C1 segment of cervical spinal cord (tissue), 14 donors: ENCODE measurements at places on chromosomes 7 and 10.

- DNase-seq = no peak
These were observed 101.5 kb downstream of the CHCHD3 start for GRCh38 chr7:132980402-132980801.

DNA sequence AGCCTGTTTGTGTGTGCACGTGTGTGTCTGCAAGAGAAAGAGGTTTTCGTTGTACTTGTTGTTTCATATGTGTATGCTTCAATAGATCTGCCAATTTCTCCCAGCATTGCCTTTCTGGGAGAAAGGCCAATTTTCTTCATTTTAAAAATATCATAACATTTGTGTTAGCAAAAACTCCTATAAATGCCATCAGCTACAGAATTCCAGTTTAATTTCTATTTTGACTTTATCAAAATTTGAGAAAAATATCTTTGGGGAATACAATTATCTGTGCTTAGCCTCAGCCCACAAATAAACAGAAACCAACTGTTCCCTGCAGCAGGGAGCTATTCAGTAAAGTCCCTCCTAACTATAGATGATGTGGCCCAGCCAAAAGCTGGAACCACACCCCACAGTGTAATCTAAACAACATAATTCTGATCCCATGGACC, 68.3 kb upstream of the MGMT start:
- no peak for DNase-seq

DNA sequence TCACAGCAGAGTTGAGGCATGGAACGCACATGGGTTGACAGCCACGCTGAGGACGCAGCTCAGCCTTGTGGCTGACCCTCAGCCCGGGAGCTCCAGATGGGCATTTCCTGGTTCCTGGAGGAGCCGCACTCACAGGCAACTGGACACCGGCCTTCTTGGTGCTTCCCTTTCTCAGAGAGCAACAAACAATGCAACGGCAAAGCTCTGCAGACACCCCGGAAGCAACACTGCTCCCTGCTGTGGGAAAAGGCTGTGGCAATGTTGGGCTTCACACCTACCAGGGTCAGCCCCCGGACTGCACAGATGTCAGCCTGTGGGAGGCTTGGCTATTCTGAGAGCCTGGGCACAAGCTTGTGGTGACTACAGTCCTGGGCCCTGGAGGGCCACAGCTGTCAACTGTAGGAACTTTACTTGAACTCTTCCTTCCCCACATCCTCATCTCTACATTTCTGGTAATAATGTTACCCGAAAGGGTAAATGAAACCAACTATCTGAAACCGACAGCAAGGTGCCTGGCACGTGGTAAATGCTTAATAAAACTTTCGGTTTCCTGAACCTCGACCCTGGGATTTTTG, 597.5 kb upstream of the MKI67 start:
- DNase-seq = no peak

- DNase-seq = no peak
These were observed 128.9 kb upstream of the VWC2 start for GRCh38 chr7:49644396-49645166.

DNA sequence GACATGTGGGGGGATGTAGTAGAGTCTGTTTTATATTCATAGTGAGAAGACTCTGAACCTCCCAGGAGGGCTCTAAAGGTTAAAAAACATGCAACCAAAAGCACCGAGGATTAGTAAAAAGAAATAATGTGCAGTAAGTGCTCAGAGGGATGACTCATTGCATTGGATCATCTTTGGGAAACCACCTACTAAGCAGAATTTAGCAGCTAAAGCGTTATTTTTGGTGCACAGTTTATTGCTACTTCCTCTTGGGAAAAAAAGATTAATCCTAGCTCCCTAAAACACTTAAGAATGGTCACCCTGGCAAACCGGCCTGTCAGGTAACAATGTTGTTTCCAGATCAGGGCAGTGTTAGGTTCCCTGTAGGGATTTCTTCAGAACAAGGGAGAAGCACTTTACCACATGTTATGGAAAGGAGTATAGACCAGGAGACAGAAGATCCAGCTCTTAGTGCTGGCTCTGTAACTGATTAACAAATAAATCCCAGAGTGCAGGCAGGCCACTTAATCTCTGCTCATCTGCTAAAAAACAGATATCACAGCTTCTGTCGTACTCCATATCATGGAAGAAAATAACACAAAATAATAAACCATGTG, 44.8 kb upstream of the FAM133B start:
- DNase-seq = no peak

GRCh38 chr7:52150952-52151351, 834.3 kb upstream of the COBL start:
- no peak for DNase-seq

GRCh38 chr10:14184841-14185315, 145.8 kb downstream of the FRMD4A start:
- DNase-seq = no peak

- no peak for DNase-seq
These were observed 53.7 kb upstream of the KDM7A start for GRCh38 chr7:140230516-140230860.

GRCh38 chr7:41880107-41880506, 177.2 kb upstream of the INHBA start:
- no peak for DNase-seq

DNA sequence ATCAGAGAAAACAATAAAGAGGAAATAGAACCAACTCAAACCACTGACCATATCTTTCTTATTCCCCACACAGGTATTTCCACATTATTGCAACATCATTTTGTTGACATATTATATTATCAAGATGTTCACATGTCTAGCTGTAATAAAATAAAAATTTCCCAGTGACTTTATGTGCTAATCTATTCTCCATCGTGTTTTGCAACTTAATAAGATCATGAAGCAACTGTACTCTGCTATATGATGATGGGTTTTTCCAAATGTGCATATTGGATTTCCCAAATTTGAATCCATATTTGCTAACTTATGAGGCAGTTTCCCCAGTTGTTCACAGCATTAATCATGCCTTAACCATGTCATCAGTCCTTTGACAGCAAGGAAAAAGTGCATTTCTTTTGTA, 127.8 kb downstream of the ITGB8 start:
- no peak for DNase-seq

DNA sequence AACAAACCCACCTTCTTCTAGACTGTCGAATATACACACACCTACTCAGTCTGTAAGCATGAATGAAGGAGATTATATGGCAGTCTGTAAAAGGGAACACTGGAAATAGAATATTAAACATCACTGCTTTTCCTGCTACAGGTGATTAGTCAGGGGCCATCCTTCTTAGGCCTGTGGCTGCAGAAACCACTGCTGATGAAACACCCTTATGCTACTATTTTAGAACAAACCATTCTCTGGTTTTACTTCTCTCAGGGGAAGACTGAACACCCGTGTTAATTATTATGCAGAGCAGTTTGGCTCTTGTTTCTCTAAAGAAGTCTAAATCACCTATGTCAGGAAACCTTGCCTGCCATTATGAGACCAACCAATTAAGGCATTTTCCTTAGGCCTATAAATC, 351.1 kb upstream of the KLF6 start:
- no peak for DNase-seq

DNA sequence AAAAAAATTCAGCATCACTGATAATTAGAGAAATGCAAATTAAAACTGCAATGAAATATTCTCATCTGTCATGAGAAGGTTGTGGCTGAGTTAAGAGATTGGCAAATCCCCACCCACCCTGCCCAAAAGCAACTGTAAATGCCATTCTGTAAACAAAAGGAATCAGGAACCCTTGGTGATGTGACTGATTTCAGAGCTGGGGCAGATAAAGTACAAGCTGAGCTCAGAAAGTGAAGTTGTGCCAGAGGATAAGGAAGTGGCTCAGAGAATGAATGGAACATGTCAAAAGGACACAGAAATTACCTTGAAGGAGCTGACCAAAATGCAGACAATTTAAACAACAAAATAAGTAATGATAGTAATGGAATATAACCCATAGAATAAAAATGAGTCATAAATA, 32.7 kb upstream of the ARMS2 start:
- DNase-seq = no peak

- DNase-seq = no peak
These were observed 25.6 kb upstream of the SOSTDC1 start for GRCh38 chr7:16491148-16491547.

DNA sequence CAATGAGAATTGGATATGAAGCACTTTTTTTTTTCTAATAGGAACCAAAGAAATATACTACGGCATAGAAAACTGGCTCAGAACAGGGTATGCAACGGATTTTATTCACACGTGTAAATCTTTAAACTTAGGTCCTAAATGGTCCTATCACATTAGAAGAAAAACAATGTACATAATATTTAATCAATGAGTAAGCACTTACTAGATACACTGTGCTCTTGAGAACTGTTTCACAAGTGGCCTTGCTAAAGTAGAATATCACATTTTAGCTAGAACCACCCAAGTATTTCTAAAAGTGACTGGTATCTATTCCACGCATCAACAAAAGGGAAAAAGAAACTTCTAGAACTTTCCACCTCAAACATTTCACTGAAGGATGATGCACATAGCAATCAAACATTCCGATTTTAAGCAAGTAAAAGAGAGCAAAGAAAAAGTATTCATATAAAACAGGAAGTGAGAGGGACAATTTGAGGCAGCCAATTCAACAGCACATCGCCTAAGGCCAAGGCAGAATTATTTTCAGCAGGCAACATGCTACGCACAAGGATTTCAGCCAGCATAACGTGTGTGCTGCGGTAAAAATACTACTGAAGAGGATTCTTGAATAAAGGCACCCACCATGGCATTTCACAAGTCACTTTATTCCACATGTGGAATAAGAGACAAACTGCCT, 55.8 kb downstream of the PARD3 start:
- DNase-seq = no peak

GRCh38 chr7:54326592-54327167, 215.5 kb upstream of the VSTM2A start:
- DNase-seq = no peak

- DNase-seq = no peak
These were observed 56.6 kb downstream of the MPLKIP start for GRCh38 chr7:40077849-40078248.

DNA sequence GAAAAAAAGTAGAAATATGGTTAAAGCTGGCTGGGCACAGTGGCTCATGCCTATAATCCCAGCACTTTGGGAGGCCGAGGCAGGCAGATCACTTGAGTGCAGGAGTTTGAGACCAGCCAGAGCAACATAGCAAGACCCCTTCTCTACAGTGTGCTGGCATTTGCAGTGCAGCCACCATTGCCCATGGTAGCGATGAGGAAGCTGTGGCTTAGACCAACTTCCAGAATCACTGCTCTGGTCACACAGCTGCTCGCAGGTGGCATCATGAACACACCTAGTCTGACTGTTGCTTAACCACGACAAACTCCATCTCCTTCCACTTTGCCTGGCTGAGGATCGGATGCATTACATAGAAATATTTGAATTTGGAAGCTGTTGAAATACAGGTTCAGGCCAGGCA, 137.1 kb downstream of the CUX1 start:
- DNase-seq = no peak

- no peak for DNase-seq
These were observed 9.1 kb downstream of the ZMIZ2 start for GRCh38 chr7:44757739-44758138.

GRCh38 chr7:1989049-1989860, 243.5 kb downstream of the MAD1L1 start:
- DNase-seq = no peak
